ENCODE measurements at places on chromosomes 7 and 10.

GRCh38 chr7:102431617-102432298 is 1.6 kb upstream of the ORAI2 start:
- H3K27ac ChIP-seq = peak overlapping the region; percentile 61
- H3K27me3 ChIP-seq = no peaks in the 10 kb centered on the region
- no peak overlapping the region for H3K4me3 ChIP-seq
- H3K36me3 ChIP-seq = no peaks in the 10 kb centered on the region
- no peak for DNase-seq
- H3K4me1 ChIP-seq = peaks cover 26% of the 10 kb centered on the region

DNA sequence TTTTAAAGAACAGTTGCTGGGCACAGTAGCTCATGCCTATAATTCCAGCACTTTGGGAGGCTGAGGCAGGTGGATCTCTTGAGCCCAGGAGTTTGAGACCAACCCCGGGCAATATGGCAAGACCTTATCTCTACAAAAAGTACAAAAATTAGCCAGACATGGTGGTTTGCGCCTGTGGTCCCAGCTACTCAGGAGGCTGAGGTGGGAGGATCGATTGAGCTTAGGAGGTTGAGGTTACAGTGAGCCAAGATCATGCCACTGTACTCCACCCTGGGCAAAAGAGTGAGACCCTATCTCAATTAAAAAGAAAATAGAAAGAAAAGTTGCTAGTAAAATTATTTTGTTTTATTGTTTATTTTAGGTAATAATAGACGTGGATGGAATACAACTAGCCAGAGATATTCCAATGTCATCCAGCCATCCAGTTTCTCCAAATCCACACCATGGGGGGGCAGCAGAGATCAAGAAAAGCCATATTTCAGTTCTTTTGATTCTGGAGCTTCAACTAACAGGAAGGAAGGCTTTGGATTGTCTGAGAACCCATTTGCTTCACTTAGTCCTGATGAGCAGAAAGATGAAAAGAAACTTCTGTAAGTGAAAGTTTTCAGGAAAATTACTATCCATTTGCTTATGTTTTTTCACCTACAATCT is 3.0 kb downstream of the NUP42 start:
- H3K36me3 ChIP-seq = peaks cover 34% of the 10 kb centered on the region
- H3K27ac ChIP-seq = no peak overlapping the region
- peak; percentile 29 for DNase-seq
- no peak overlapping the region for H3K4me3 ChIP-seq
- H3K4me1 ChIP-seq = peaks cover 7% of the 10 kb centered on the region

- no peaks in the 10 kb centered on the region for H3K4me1 ChIP-seq
- H3K27ac ChIP-seq = no peak overlapping the region
- no peak overlapping the region for H3K4me3 ChIP-seq
Measured at GRCh38 chr10:111525696-111526095, 448.9 kb downstream of the ADRA2A start.

GRCh38 chr7:126776498-126776897 is 476.2 kb downstream of the GRM8 start:
- no peak overlapping the region for H3K4me3 ChIP-seq
- H3K36me3 ChIP-seq = no peaks in the 10 kb centered on the region
- H3K4me1 ChIP-seq = peaks cover 15% of the 10 kb centered on the region

GRCh38 chr7:3753868-3754267 is 452.8 kb downstream of the SDK1 start:
- no peak overlapping the region for H3K27ac ChIP-seq
- H3K27me3 ChIP-seq = no peaks in the 10 kb centered on the region
- H3K4me3 ChIP-seq = no peak overlapping the region
- DNase-seq = no peak
- peaks cover 17% of the 10 kb centered on the region for H3K4me1 ChIP-seq

Measured in GM23338 (cell line).